ENCODE measurements at places on chromosomes 2 and 18. TPM values are rescaled to one million over a fixed set of nuclear protein-coding genes. Genes with fewer than 3 reads are reported as not detected.
A peak's percentile ranks its signal among the peaks of the same experiment; 100 is the strongest.

- no peak for DNase-seq
Observed at GRCh38 chr2:111523009-111523408, 361.0 kb downstream of the ANAPC1 start.

DNA sequence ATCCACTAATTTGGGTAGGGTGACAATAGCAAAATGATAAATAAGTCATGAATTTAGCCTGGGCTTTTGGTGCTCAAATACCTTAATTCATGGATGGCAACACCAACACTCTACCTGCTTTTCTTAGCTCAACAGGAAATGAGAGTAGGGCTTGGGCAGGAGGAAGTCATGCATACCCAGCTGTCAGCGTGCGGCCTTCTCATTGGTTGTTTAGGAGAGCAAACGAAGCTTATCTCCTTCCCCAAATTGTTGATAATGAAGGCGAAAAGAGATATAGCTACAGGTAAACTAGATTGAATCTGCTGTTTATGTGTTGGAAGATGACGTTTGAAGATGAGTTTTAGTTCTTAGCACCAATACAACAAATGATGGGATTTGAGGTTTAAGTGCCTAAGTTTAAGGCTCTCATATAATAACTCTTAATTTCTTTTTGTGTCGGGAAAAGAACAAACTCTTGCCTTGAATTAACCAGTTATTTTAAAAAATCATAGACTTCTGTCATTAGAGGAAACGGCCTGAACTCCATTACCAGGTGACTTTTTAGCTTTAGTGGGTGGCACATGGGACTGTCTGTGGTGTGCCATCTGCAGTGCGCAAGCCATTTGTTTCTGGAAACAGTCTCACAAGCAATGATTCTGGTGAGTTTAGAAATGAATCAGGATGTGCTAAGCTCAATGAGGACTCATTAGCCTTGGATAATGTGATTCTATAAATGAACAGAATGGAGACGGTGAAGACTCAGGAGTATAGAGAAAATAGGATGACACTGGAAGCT lies 19.8 kb downstream of the MAP4K4 start:
- no peak for DNase-seq

- no peak for DNase-seq
Observed at GRCh38 chr2:9641641-9642040, 10.8 kb upstream of the YWHAQ start.

- no peak for DNase-seq
Observed at GRCh38 chr18:7856733-7857132, 289.6 kb downstream of the PTPRM start.

GPR35 gene
- 1.7 TPM for total RNA-seq

- DNase-seq, result peak; percentile 45
Observed at GRCh38 chr2:149661844-149662243, 74.3 kb upstream of the MMADHC start.

- DNase-seq, result peak; percentile 84
Observed at GRCh38 chr2:12456293-12457106, 260.2 kb upstream of the TRIB2 start.

- DNase-seq, result no peak
Observed at GRCh38 chr2:207233731-207234130, 68.0 kb upstream of the KLF7 start.

SLC19A3 gene
- total RNA-seq, result not detected

TFCP2L1 gene
- under 0.01 TPM for total RNA-seq

GRCh38 chr18:8359076-8359475 lies 250.2 kb upstream of the RAB12 start:
- DNase-seq, result no peak

DNA sequence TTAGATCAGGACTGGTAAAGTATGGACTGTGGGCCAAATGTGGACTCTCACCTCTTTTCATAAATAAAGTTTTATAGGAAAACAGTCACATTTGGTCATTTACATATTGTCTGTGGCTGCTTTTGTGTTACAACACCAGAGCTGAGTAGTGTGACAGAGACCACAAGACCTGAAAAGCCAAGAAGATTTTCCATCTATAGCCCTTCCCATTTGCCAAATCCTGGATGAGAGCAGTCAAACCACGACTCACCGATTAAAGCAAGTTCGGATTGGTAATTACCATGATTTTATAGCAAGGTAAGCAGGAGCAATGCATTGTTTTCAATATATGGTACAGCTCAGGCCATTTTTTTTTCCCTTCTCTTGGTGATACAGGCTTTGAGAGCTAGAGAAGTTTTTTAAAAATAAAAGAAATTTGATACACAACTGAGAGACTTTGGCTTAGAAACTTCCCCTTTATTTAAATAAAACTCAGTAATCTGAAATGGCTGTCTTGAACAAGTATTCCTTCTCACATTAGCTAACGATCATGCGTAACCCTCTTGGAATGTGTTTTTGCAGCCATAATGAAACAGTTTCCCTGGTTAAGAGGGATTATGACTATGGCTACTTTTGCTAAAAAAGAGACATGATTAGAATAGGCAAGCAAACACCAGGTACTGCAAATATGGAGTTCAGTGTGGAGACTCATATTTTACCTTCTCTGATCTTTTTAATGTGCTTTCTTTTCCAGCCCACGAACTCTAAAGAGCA lies 9.5 kb upstream of the MALL start:
- DNase-seq, result no peak

DNA sequence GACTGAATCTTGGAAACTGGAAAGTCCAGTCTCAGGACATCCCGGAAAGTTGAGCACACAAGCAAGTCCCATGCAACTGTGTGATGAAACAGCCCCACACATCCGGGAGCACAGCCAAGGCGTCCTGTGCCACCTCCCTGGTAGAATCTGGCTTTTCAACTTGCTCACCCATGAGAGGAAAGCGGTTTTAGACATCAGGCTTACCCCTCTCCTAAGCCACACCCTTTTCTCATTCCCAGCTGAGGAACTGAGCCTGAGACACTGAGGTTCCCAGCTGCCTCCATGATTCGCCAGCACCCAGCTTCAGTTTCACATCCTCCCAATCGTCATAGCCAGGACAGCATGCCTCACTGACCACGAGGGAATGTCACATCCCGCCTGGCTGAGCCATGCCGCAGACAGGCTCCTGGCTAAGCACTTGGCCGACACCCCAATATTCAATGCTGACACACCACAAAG lies 60.3 kb downstream of the STEAP3 start:
- peak; percentile 99 for DNase-seq

CAPN14 gene
- 0.05 TPM for total RNA-seq

DNA sequence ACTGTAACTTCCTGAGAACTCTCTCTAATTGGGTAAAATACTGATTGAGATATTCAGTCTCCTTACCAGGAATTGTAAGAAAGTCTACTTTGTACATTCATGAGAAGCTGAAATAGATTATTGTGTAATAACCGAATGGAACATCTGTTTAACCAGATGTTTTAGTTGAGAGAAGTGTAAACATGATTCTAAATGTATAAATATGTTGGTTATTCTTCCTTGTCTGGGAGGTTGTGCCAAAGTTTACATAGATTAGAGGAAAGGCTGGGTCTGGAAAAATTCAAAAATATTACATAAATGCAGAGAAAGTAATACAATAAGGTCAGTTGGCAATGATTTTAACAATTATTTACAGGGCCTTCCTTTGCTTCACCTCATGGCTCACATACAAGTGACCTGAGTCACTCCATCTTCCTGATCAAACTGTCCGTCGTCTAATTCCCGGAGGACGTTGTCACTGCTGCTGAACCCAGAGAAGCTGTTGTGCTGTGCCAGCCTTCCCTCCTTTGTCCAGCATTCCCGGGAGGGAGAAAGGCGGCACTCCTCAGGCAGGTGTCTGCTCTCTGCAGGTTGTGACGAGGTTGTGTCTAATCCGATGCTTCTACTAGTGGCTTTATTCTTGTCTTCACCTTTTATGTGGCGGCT lies 55.9 kb downstream of the MOB4 start:
- DNase-seq, result peak; percentile 15

GRCh38 chr18:76530846-76531245 lies 35.8 kb upstream of the ZNF516 start:
- DNase-seq, result peak; percentile 29

ACADL gene
- total RNA-seq, result 0.13 TPM

GRCh38 chr18:79708412-79708811 lies 28.8 kb downstream of the CTDP1 start:
- no peak for DNase-seq

- no peak for DNase-seq
Observed at GRCh38 chr2:95305380-95306061, 8.4 kb downstream of the KCNIP3 start.

GRCh38 chr2:161824226-161824625 lies 200.0 kb downstream of the SLC4A10 start:
- DNase-seq, result no peak

HOXD11 gene
- not detected for total RNA-seq

LRRTM4 gene
- not detected for total RNA-seq

DNA sequence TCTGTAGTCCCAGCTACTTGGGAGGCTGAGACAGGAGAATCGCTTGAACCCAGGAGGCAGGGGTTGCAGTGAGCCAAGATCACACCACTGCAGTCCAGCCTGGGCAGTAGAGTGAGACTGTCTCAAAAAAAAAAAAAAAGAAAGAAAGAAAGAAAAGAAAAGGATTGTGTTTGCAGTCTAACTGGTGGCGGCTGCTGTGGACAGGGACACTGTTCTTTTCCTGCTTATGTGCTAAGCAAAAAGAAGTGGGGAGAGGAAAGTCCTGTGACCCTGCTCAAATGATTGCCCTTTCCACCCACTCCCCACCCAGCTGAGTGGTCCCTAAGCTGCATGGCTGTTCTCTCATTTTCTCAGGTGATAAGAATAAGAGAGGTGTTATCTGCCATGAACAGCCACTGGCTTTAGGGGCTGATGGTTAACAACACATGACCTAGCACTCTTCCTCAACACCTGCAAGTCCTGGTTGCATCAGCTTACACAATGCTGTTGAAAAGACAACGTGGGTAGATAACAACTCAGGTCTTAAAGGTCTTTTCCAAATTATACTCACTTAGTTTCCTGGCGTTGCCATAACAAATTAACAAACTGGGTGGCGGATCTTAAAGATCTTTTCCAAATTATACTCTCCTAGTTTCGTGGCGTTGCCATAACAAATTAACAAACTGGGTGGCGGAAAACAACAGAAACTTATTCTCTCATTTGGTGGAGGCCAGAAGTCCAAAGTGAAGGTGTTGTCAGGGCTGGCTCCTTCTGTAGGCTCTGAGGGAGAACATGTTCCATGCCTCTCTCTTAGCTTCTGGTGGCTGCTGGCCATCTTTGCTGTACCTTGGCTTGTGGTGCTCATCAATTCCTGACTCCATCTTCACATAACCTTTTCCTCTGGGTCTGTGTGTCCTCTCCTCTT lies 90.3 kb upstream of the RTN4 start:
- DNase-seq, result no peak

Measured in myocyte (in vitro differentiated cells).